CD8-positive, alpha-beta memory T cell (primary cell): ENCODE measurements at places on chromosomes 12 and 14.

GRCh38 chr12:51246254-51246853 is 7.7 kb downstream of the DAZAP2 start:
- peak; percentile 37 for DNase-seq

- DNase-seq = no peak
These were observed 26.5 kb downstream of the NOC4L start for GRCh38 chr12:132170637-132171292.

DNA sequence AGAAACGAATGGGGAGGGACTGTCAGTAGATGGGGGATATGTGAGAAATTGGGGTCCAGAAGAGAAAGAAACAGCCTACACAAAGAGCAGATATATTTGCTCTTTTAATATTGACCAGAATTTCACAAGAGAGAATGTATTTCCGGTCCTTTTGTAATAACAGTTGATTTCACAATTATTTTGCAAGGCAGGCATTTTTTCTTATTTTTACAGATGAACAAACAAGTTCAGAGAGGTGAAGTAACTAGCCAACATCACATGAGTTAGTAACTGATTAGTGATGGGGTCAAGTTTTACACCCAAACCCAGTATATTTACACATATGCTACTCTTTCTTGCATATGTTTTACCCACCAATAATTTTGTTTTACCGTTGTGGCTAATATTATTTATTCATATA is 188.2 kb downstream of the NAV3 start:
- DNase-seq = no peak

- no peak for DNase-seq
These were observed 333.4 kb upstream of the ATXN7L3B start for GRCh38 chr12:74204236-74204635.

GRCh38 chr14:94970941-94971730 is 186.2 kb downstream of the DICER1 start:
- no peak for DNase-seq

DNA sequence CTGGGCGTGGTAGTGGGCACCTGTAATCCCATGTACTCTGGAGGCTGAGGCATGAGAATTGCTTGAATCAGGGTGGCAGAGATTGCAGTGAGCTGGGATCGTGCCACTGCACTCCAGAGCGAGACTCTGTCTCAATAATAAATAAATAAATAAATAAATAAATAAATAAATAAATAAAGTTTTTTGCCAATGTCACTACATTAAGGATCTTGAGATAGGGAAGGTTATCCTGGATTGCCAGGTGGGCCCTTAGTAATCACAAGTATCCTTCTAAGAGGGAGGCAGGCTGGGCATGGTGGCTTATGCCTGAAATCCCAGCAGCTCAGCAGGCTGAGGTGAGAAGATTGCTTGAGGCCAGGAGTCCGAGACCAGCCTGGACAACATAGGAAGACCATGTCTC is 4.5 kb upstream of the FBXW8 start:
- no peak for DNase-seq

GRCh38 chr14:97713023-97713422 is 915.8 kb downstream of the VRK1 start:
- no peak for DNase-seq

GRCh38 chr12:59431266-59431665 is 164.6 kb upstream of the SLC16A7 start:
- DNase-seq = no peak

DNA sequence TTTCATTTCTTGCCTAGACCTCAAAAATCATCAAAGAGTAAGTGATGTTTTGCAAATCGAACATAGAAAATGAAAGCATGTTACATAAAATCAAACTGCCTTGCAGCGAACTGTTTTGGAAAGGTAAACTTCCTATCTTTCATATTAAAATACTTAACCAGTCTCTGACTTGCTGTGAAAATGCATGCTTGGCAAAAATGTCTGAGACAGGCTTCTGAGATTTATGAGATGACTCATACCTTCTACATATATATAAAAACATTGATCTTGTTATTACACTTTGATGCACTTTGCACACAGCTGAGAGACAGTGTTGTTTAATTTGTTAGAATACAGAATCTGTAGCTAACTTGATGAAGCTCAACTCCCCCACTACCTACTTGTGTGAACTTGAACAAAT is 179.1 kb downstream of the KITLG start:
- DNase-seq = no peak

DNA sequence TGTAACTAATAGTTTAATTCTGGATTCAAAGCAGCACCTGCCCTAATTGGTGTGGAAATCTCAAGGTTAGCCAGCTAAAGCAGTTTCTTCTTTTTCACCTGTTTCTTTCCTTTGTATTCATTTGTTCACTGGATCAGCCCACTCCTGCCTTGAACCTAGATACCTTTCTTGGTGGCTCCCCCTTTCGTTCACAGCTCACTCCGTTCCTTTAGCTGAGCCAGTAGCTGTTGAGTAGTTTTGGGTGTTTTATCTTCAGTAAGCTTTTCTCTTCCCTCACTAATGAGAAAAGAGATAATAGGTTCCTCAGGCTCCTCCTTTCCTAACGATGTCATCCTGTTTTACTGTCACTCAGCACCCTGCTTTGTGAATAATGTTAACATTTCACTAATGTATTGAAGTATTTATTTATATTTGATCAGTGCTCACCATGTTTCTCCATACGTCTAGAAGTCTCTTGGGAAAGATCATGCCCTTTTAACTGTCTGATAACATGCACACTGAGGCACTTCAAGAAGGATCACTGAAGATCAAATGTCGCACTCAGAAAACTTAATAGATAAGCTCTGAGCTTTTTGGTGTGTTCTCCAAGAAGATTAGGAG is 121.1 kb downstream of the TGFB3 start:
- no peak for DNase-seq

GRCh38 chr12:11545484-11546330 is 103.8 kb upstream of the ETV6 start:
- DNase-seq = peak; percentile 25

GRCh38 chr12:89551747-89552146 is 25.9 kb upstream of the POC1B start:
- DNase-seq = no peak

- no peak for DNase-seq
These were observed 61.7 kb downstream of the PRMT8 start for GRCh38 chr12:3552726-3553045.
